HAP-1 (cell line): ENCODE measurements at places on chromosomes 3 and 15.

DNA sequence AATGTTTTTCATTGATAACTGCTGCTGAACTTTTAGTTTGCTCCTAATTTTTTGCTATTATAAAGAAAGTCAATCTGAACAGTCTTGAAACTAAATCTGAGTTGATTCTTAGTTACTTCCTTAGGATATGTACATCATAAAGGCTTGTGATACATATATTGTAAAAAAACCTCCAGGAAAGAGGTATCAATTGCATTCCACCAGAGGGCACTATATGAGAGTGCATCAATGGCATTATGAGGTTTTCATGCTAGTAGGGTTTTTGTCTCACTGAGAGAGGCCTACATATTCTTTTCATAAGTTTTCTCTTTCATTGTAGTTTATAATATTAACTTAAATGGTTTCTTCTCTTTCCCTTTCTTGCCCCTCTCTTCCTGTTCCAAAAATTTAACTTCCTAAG lies 46.9 kb downstream of the PIK3R4 start:
- no peak for DNase-seq

DNA sequence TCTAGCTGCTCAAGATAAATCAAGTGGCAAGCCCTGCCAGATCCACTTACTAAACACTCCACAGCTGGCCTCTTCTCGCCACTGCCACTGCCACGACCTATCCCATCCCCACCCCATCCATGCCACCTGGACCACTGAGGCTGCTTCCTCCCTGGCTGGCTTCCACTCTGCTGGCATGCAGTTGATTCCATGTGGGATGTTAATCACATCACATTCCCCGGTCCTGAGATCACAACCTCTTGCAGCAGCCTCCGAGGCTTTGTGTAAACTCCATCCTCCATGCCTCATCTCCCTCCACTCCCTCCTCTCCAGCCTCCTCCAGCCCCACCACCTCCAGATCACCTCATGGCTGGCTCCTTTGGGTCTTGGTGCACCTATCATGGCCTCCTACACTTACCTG lies 7.7 kb downstream of the NCKIPSD start:
- no peak for DNase-seq

GRCh38 chr3:76222201-76222600 lies 436.9 kb upstream of the ZNF717 start:
- DNase-seq, result no peak

DNA sequence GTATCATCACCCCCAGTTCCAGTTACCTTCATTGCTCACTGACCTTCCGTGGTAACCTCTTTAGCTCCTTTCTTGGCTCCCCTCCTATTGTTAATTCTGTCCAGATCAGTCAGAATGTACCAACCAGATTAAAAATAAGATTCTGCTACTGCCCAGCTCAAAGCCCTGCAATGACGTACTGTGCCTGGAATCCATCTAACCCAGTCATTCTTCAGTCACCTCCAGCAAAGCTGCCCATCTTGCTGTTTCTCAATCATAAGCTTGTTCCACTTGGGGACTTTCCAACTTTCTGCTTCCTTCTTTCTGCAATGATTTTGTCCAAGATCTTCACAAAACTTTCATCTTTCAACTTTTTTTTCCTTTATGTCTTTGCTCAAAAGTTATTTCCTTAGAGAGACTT lies 512.0 kb upstream of the ZNF385D start:
- DNase-seq, result no peak

- no peak for DNase-seq
Measured at GRCh38 chr3:4656626-4657328, 163.6 kb downstream of the ITPR1 start.

DNA sequence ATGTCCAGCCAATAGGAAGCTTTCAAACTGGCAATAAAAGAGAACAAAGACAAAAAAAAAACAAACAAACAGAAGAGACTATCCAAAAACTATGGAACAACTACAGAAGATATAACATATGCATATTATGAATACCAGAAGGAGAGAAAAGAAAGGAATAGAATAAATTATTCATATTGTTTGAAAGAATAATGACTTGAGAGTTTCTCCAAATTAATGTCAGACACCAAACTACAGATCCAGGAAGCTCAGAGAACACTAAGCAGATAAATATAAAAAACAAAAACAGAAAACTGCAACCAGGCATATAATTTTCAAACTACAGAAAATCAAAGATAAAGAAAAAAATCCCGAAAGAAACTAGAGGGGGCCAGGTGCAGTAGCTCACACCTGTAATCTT lies 34.1 kb upstream of the AP3B2 start:
- no peak for DNase-seq

- DNase-seq, result no peak
Measured at GRCh38 chr3:49903451-49904424, at the start of gene MST1R. Gene MST1R (minus strand): TSS chr3:49903873. CDS start chr3:49903609, 264 bp downstream.

DNA sequence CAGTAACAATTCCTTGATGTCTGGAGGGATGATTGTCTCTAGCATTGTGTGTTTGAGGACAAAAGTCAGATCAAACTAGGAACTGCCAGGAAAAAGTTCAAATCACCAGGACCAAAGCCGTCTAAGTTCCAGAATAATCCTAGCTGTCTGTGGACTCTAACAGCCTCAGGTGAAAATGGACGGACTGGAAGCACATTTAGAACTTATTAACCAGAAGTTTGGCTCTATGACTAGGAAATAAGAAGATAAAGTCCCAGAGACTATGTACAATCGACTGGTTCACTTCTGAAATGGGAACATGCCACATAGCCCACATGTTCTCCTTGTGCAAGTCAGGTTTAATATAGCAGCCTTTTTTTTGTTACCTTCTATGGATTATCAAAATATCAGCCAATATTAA lies 50.6 kb upstream of the SGO1 start:
- DNase-seq, result no peak

DNA sequence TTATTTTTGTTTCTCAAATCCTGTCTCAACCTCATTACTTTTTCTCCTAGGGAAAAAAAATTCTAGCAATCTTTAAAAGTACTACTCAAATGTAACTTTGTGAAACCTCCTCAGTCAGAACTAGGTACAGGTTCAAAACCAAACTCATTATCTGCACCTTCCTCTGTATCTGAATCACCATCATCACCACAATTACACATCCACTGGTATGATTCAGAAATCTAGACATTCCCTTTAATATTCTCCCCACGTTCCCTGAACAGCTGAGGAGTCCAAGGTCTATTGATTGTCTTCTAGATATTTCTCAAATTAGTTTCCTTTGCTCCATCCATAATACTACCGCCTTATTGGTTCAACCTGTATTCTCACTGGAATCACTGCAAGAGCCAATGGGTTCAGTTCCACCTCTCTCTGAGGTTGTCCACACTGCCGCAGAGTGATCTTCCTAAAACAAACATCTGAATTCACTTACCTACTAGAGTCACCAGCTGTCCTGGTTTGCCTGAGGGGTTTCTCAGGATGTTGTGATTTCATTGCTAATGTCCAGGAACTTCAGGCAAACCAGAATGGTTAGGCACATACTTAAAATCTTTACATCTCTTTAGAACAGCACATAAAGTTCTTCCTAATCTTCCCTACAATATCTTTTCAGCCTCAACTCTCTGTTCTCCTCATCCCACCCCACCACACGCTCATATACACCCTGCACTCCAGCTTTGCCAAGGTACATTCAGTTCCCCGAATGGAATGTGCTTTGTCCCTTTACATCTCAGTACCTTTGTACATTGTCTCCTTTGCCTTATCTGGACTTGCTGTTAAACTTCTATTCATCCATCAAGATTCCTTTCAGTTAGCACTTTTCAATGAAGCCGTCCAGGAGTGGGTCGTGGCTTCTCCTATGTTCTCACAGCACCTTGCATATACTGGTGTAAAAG lies 24.2 kb downstream of the ATP13A4 start:
- DNase-seq, result no peak

- DNase-seq, result no peak
Measured at GRCh38 chr3:105662306-105662705, 206.5 kb downstream of the CBLB start.

- DNase-seq, result no peak
Measured at GRCh38 chr15:80679167-80679803, 15.8 kb upstream of the ABHD17C start.
